ENCODE measurements at places on chromosomes 11 and 22. TPM values are rescaled to one million over a fixed set of nuclear protein-coding genes. Genes with fewer than 3 reads are reported as not detected.

Gene NPAT
- 14.7 TPM for total RNA-seq

Gene OR5B17
- total RNA-seq, result not detected

Gene DCHS1
- 29.0 TPM for total RNA-seq

Gene OMP
- total RNA-seq, result not detected

Gene CREB3L1
- total RNA-seq, result 0.32 TPM

Gene FAR1
- total RNA-seq, result 70.1 TPM

Gene P2RX6
- under 0.01 TPM for total RNA-seq

Gene LRRN4CL
- under 0.01 TPM for total RNA-seq

Gene SCGB1C1
- total RNA-seq, result not detected

Gene LDLRAD3
- total RNA-seq, result 9.1 TPM

Gene PKNOX2
- total RNA-seq, result under 0.01 TPM

Gene SIK2
- total RNA-seq, result 3.2 TPM

Gene WNT11
- 0.65 TPM for total RNA-seq

Gene C11orf98
- 38.7 TPM for total RNA-seq

Gene GDPD4
- total RNA-seq, result not detected

Gene ASCL2
- not detected for total RNA-seq

Gene AQP11
- total RNA-seq, result 0.30 TPM

Gene OR9Q1
- not detected for total RNA-seq

Gene PYGM
- total RNA-seq, result under 0.01 TPM

Gene ACTN3
- total RNA-seq, result under 0.01 TPM

Gene IGSF9B
- 0.91 TPM for total RNA-seq

Gene ZP1
- total RNA-seq, result not detected

Gene TSSK2
- not detected for total RNA-seq

Gene CARD16
- 18.8 TPM for total RNA-seq

Gene POGLUT3
- 23.1 TPM for total RNA-seq

Gene TSKU
- 3.6 TPM for total RNA-seq
